IMR-90 (cell line): ENCODE measurements at places on chromosomes 6 and 20. TPM values are rescaled to one million over a fixed set of nuclear protein-coding genes. Genes with fewer than 3 reads are reported as not detected.
A peak's percentile ranks its signal among the peaks of the same experiment; 100 is the strongest.

- H3K27ac ChIP-seq = no peak overlapping the region
- H3K4me3 ChIP-seq = no peak overlapping the region
- no peaks in the 10 kb centered on the region for H3K4me1 ChIP-seq
Observed at GRCh38 chr6:106908386-106908840, 66.1 kb downstream of the CD24 start.

DNA sequence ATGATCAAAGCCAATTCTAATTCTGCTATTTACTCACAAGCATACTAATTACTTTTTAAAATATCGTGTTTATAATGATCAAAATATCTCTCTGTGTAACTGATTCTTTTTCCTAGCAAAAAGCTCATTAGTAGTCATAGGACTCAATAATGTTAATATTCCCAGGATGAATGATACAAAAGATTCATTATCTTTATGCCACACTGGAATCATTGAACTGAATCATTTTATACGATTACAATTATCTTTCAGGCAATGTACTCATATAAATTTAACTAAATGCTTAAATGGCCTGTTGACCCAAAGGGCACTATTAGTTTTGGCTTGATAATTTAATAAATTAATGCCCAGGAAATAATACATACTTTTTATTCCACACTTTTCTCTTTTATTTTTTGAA, 96.3 kb downstream of the EYS start:
- DNase-seq = no peak
- no peaks in the 10 kb centered on the region for H3K36me3 ChIP-seq
- H3K4me1 ChIP-seq = no peaks in the 10 kb centered on the region
- H3K27ac ChIP-seq = no peak overlapping the region

DNA sequence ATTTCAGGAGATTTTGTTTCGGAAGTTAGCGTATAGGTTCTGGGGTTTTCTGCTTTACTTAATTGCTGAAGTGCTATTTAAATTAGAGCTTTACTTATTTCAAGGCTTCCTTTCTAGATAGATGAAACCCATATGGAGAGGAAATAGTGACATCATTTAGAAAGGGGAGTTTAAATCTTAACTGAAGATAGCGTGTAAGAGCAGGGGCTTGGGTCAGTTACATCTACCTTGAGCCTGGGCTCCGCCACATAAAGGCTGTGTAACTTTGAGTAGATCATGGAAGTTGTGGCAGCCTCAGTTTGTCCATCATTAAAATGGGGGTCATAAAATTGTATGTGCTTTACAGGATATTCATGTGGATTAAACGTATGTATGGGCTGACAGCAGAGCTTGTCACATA, 4.7 kb downstream of the CDS2 start:
- H3K27me3 ChIP-seq = no peaks in the 10 kb centered on the region
- H3K4me3 ChIP-seq = no peak overlapping the region
- DNase-seq = no peak
- H3K36me3 ChIP-seq = peaks cover 4% of the 10 kb centered on the region; the same call in 1 of the 2 replicates
- no peak overlapping the region for H3K27ac ChIP-seq

DNA sequence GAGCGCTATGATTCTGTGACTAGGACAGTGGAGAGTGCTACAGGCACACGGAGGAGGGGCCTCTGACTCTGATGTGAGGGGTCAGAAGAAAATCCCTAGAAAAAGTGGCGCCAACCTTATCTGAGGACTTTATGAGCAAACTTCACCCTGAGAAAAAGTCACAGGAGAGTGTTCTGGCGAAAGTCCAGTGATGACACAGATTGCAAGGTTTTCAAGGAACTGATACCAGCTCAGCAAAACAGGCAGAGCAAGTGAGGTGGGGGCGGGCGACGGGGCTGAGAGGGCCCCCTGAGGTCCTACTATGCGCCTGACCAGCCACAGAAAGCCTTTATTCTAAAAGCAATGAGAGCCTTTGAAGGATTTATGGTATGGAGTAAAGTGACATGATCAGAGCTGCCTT, 73.3 kb downstream of the SLC22A23 start:
- DNase-seq = peak; percentile 72
- H3K4me1 ChIP-seq = 0 out of 2 replicates have a peak, but pooled peaks cover 2% of the 10 kb centered on the region
- H3K27ac ChIP-seq = no peak overlapping the region
- H3K27me3 ChIP-seq = peaks cover 40% of the 10 kb centered on the region
- H3K36me3 ChIP-seq = no peaks in the 10 kb centered on the region

- no peaks in the 10 kb centered on the region; the same call in 1 of the 2 replicates for H3K27me3 ChIP-seq
- H3K36me3 ChIP-seq = no peaks in the 10 kb centered on the region
- DNase-seq = no peak
Observed at GRCh38 chr6:84447651-84448050, 220.2 kb upstream of the CEP162 start.

DNA sequence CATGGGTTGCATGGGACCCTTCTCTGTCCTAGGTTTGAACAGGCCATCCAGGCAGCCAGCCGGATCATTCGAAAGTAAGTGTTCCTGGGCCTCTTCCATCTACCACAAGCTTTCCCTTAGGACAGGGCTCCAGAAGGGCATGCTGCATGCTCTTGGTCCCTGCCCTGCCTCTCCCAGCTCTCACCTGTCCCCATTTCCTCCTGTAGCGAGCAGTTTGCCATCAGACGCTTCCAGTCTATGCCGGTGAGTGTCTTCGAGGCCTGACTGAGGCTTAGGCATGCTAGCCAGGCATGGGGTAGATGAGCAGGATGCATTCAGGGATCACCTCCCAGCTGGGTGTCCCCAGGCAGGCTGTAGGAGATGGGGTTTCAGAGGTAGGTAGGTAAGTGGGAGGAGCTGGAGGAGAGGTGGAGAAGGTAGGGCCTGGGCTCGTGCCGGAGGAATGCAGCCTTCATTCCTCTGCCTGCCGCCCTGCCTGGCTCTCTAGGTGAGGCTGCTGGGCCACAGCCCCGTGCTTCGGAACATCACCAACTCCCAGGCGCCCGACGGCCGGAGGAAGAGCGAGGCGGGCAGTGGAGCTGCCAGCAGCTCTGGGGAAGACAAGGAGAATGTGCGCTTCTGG, 4.3 kb downstream of the CDC25B start:
- H3K4me1 ChIP-seq = peaks cover 28% of the 10 kb centered on the region
- H3K36me3 ChIP-seq = peaks cover 63% of the 10 kb centered on the region
- DNase-seq = no peak

DNA sequence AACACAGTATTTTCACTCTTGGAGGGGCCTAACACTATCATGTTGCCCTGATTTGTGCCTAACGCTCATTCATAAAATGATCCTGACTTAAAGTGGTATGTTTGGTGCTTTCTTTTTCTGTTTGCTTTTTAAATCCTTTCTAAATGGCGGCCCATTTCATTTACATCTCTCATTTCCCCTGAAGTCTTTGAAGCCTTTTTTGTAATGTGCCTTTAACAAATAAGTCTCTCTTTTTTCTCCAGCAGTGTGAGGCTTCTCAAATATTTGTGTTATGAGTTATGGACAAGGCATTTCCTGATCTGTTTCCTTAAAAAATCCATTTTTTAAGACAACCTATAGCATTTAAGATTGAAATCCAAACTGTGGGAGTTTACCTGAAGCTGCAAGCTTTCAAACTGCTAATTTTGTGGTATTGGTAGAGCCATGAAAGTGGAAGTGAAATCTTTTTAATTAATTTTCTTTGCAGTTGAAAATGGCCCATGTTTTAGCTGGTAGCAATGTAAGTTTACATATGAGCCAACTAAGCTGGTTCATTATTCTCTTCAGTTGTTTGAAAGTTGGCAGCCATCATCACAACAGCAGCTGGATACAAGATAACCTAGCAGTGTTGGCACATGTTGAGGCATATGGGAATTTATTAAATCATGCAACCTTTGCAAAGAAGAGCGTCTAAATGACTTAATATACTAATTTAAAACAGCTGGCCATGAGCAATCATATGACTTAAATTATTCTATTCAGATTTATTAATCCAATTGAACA, 469.7 kb downstream of the CDKAL1 start:
- H3K27me3 ChIP-seq = no peaks in the 10 kb centered on the region
- peak; percentile 89 for DNase-seq
- H3K4me3 ChIP-seq = no peak overlapping the region
- peaks cover 5% of the 10 kb centered on the region; the same call in 1 of the 2 replicates for H3K4me1 ChIP-seq
- H3K36me3 ChIP-seq = no peaks in the 10 kb centered on the region

GRCh38 chr20:52349806-52350205, 158.2 kb upstream of the ZFP64 start:
- H3K27me3 ChIP-seq = no peaks in the 10 kb centered on the region
- H3K27ac ChIP-seq = no peak overlapping the region
- H3K4me1 ChIP-seq = no peaks in the 10 kb centered on the region

GRCh38 chr20:63955281-63955826, 862 bp downstream of the UCKL1 start:
- H3K36me3 ChIP-seq = peaks cover 17% of the 10 kb centered on the region; the same call in 1 of the 2 replicates
- no peak for DNase-seq
- peak overlapping the region; percentile 94 for H3K4me3 ChIP-seq
- H3K4me1 ChIP-seq = peaks cover 30% of the 10 kb centered on the region

DNA sequence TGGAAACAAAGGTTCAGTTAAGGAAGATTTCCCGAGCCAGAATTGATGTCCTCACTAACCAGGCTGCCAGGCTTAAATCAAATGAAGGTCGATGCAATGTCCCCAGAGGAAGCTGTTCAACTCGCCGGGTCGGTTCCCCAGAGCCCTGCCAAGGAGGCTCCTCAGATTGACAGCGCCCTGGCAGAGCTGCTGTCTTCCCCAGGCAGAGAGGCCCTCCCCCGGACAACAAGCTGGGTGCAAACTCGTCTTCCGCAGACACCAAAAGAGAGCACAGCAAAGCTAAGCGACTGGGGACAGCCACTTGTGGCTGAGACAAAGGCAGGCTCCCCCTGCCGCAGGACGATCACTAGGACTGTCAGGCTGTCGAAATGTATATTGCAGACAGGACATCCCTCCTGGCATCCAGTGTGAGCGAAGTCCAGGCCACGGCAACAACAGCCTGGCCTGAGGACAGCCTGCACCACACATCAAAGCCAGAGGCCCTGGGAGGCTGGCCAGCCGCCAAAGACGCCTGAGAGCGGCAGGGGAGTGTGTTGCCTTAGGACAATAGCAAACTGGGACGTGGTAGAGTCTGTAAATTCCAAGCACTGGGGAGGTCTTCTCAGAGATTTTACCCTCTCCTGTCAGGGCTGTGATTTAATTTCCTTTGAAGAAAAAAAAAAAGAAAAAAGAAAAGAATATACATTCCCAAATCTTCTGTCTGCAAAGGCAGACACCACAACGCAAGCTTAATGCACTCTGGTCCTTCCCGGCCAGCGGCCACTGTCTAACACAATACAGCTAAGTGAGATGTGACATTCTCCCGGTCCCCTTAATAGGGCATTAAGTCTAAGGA, 99.1 kb downstream of the HIVEP2 start:
- H3K27me3 ChIP-seq = no peaks in the 10 kb centered on the region
- peaks cover 20% of the 10 kb centered on the region for H3K4me1 ChIP-seq
- peak overlapping the region; percentile 85 for H3K27ac ChIP-seq
- peak; percentile 70 for DNase-seq
- H3K36me3 ChIP-seq = no peaks in the 10 kb centered on the region
- peak overlapping the region; percentile 2; the same call in 1 of the 2 replicates for H3K4me3 ChIP-seq

DNA sequence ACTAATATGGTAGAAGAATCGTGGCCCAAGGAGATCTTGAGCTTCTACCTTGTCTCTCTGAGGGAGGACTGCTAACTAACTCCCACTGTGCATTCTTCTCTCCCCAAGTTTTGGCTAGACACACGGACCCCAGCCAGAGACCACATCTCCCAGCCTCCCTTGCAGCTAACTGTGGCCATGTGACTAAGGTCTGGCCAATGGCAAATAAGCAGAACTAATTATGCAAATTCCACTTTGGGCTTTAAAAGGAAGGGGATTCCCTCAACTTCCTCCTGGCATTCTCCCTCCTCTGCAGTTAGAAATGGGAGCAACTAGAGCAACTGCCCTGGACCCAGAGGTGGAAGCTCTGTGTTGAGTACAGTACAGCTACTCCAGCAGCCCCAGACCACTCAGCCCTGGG, 15.4 kb downstream of the BPIFA2 start:
- no peak for DNase-seq
- H3K27ac ChIP-seq = no peak overlapping the region
- no peak overlapping the region for H3K4me3 ChIP-seq
- H3K36me3 ChIP-seq = no peaks in the 10 kb centered on the region

TRIM31 gene
- total RNA-seq = not detected in 2 replicates

CAGE1 gene
- under 0.01 TPM in 1 of 2 replicates, not detected in the other for total RNA-seq

LINC00237 gene
- total RNA-seq = not detected in 2 replicates

CFAP61 gene
- under 0.01 TPM in 1 of 2 replicates, not detected in the other for total RNA-seq

C6orf58 gene
- not detected in 2 replicates for total RNA-seq
